ENCODE measurements at places on chromosomes 4 and X.

GRCh38 chr4:107034996-107035818 lies 906 bp downstream of the DKK2 start:
- no peak for DNase-seq

GRCh38 chr4:126241634-126242033 lies 926.9 kb downstream of the FAT4 start:
- no peak for DNase-seq

- no peak for DNase-seq
Measured at GRCh38 chr4:77795326-77795725, 23.8 kb downstream of the CNOT6L start.

DNA sequence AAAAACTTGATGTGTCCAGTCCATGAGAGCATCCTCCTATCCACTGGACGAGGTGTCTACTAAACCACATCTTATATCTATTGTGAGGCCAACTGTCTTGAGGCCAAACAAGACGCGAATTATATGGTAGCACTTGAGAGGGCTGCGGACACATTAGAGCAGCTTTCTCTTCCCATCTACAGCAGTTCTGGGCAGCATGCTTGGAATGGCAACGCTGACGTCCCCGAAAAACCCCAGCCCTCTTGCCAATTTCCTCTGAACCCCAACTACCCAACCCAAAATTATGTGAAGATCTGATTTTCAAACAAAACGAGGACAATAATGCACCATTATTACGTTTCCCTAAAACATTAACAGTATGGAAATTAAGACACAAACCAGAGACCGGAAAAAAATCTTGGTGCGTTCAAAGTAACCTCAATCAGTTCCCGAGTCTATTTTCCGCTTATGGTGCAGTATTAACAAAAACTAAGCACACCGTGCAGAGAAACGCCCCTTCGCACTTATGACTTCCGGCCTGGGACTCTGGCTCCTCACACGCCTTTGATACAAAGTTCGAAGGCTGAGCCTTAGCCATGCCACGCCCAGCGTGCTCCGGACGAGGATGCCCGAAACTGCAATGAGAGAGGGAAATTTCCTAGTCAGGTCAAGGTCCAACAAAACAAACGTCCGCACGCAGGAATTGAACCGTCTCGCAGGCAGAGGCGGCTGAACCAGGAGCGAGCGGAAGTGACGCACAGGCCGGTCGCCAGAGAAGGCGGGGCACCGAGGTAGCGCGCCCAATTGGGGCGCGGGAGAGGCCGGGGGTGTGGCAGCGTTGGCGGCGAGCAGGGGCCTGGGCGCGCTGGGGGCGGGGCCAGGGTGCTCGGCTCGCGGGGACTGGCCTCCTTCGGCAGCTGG lies 458 bp upstream of the AP1AR start:
- DNase-seq, result peak; percentile 95
